ENCODE measurements at places on chromosomes 16 and 17.

DNA sequence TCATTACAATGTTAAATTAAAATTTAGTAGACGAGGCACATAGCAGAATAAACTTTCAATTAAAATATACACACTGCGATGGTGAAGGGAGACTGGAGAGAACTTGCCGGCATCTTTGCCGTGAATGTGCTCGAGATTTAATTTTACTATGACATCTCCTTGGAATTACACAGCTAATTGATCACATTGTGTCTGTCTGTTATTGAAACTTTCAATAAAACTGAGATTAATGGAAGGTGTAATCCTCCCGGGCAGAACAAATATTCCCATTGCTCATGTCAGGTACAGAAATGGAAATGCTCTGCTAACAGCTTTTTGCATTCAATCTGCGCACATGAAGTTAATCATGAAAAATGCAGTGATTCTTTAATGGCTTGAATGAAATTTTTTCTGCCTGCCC is 210.1 kb upstream of the NLRP1 start:
- no peak for DNase-seq

GRCh38 chr16:46748775-46749705 is 896 bp upstream of the MYLK3 start:
- DNase-seq, result no peak

DNA sequence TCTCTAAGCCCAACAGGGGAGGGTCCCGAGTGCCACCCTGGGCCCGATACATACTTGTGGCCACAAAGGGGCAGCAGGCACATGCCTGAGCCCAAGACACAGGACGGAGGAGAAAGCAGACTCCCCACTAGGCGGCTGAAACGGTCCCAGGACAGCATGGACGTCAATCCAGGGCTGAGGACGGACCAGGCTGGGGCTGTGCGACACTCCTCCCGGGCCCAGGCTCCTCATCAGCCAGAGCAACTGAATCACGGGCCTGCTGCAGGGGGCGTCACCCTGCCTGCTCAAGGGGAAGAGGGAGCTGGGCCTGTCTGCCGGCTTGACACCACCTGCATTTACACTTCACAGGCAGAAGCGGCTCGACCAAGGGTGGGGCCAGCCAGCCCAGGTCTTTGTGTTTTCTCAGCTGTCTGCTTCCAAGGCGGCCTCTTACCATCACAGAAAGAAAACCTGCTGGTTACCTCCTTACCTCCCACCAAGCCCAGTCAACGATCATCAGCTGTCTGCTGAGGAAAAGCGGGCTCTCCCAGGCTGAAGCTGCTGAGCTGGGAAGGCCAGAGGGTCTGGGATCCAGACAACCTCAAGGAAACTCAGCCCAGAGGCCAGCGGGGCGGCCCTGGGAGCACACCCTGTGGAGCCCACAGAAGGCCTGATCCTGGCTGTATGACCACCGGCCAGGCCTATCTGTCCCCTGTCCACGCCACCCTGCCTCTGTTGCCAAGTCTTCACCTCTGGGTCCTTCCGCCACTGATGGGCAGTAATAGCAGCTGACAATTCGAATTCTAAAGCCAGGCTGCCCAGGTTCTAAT is 26.4 kb downstream of the KIFC3 start:
- no peak for DNase-seq

- no peak for DNase-seq
These were observed 177.3 kb downstream of the SEC14L1 start for GRCh38 chr17:77318021-77318420.

GRCh38 chr17:29962656-29963055 is 21.2 kb downstream of the EFCAB5 start:
- no peak for DNase-seq

GRCh38 chr16:88420496-88420895 is 32.6 kb upstream of the ZFPM1 start:
- DNase-seq, result no peak

DNA sequence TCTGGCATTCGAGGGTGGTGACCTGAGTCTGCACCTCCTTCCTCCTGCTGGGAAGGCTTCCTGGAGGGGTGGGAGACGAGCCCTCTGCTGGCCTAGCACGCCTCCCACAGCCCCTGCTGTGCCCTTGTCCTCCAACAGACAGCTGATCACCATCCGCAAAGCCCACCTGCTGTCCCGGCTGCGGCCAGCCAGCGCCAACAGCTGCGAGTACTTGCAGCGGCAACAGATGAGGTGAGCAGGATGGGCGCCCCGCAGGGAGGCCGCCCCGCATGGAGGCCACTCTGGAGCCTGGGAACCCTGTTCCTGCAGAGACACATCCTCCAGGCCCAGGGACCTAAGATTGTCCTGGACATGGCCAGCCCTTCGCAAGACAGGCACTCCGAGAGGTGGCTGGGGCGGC is 21.6 kb downstream of the UBALD1 start:
- DNase-seq, result no peak

DNA sequence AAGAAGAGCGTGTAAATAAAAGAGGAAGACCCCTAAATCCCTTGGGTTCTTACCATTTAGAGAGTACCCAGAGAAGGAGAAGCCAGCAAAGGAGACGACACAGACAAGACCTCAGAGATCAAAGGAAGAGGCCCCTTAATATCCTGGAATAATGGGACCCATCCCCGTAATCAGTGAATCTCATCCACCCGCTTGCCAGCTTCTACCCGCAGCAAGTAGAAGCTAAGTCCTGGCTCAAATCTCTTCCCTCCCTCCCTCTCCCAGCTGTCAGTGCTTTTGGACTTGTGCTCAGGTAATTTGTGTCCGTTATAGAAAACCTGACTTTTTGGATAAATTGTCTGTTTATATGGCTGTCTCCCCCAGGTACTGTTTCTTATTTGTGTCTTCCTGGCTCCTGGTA is 1.9 kb downstream of the LYRM1 start:
- DNase-seq, result no peak

- no peak for DNase-seq
These were observed 218.6 kb upstream of the ASIC2 start for GRCh38 chr17:33511670-33512069.

DNA sequence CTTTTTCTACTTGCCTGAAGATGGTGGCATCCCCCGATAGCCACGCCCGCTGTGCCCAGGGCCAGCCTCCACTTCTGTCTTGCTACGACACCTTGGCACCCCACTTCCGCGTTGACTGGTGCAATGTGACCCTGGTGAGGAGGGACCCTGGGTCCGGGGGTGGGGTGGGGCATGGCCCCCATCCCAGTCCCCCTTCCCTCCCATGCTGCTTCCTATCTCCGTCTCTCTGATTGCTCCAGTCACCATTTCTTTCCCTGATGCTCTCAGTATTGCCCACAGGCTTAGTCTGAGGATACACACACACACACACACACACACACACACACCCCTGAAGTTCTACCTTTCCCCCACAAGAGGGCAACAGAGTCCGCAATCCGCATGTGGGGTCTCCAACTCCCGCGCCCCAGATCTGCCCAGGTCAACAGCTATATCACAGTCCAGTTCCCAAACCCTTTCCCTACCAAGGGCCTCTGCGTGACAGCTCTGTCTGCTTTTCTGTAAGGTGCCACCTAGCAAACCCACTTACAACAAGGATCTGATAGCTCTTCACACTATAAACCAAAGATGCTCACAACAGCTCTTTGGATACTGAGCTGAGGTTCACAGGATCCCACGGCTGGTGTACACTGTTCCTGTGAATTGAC is 3.4 kb downstream of the SGCA start:
- peak; percentile 73 for DNase-seq

- no peak for DNase-seq
These were observed 387 bp upstream of the SLC38A8 start for GRCh38 chr16:84042879-84043485.
